ENCODE measurements at places on chromosomes 3 and 15.

- DNase-seq, result no peak
These were observed 271.0 kb upstream of the GADL1 start for GRCh38 chr3:31165399-31165860.

DNA sequence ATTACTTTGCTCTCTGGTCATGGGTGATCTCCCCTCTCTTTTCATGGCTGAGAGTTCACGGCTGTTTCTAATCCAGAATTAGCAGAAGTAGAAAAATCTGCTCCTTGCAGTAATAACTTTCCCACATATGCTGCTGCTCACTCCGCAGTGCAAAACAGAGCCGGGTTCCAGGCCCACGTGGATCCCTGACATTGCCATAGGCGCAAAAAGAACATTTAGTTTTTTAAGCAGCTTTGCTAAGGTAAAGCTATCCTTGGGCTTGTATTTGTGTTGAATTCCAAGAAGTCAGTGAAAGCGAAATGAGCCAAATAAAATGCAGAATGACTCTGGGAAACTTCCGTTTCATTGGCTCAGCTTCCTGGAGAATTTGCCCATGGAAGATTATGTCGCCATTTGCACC lies 633.7 kb upstream of the SUCLG2 start:
- no peak for DNase-seq

DNA sequence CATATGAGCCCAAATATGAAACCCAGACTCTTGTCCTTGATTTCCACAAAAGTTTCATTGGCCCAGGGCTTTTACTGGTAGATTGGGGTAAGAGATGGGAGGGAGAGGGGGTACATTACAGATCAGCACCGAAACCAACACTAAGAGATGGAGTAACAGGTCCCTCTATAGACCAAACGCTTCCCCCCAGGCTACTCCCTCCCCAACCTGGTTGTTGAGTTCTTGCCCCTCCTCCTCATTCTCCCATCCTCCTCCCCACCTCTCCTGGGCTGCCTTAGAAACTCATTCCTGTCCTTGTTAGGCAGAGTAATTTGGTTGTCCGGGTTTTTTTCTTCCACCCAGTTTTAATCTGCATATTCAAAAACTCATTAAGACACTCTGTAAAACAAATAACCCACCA lies 74.1 kb downstream of the MESD start:
- DNase-seq, result no peak

- DNase-seq, result no peak
These were observed 137.7 kb downstream of the TPRG1 start for GRCh38 chr3:189309400-189309975.

DNA sequence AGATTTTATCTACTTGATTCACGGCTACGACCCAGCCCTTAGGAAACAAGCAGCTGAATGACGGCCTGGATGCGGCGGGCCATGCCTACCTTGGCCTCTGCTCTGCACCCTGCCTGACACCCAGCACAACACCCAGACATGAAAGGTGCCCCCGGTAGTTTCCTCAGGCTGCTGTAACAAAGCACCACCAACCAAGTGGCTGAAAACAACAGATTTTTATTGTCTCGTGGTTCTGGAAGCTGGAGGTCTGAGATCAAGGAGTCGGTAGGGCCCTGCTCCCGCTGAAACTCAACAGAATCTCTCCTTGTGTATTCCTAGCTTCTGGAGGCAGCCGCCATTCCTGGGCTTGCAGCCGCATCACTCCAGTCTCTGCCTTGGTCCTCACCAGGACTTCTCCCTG lies 111.7 kb downstream of the ADCY5 start:
- DNase-seq, result no peak

GRCh38 chr15:68113273-68113672 lies 59.2 kb downstream of the PIAS1 start:
- DNase-seq, result no peak
